Right ventricle myocardium superior (tissue), 1 donor: ENCODE measurements at places on chromosomes 6 and 20. TPM values are rescaled to one million over a fixed set of nuclear protein-coding genes. Genes with fewer than 3 reads are reported as not detected.

SH3BGRL2 gene
- 5.9 TPM for total RNA-seq

TPBG gene
- total RNA-seq: 1.9 TPM

GJA10 gene
- not detected for total RNA-seq

COL19A1 gene
- 2.0 TPM for total RNA-seq

OGFR gene
- 17.8 TPM for total RNA-seq

EDN3 gene
- total RNA-seq: not detected

ASXL1 gene
- 24.5 TPM for total RNA-seq

ACTL10 gene
- 0.22 TPM for total RNA-seq

MUC22 gene
- total RNA-seq: 0.19 TPM

LY6G6C gene
- total RNA-seq: not detected

VWA7 gene
- 9.5 TPM for total RNA-seq

HSPA1A gene
- total RNA-seq: 324 TPM

NEU1 gene
- total RNA-seq: 24.1 TPM

TPX2 gene
- total RNA-seq: 0.97 TPM

TNFAIP3 gene
- total RNA-seq: 4.6 TPM
